Upper lobe of left lung (tissue), 6 donors: ENCODE measurements at places on chromosomes 12 and 14. TPM values are rescaled to one million over a fixed set of nuclear protein-coding genes. Genes with fewer than 3 reads are reported as not detected.

Gene MYF5
- total RNA-seq: not detected

Gene NELL2
- 4.6 TPM for total RNA-seq

Gene SERPINA1
- 432 TPM for total RNA-seq

Gene ADAMTS20
- total RNA-seq: not detected

Gene AGAP2
- 6.5 TPM for total RNA-seq

Gene CCDC175
- not detected for total RNA-seq

Gene RACGAP1
- total RNA-seq: 17.6 TPM

Gene AICDA
- 0.74 TPM for total RNA-seq

Gene CD69
- 13.9 TPM for total RNA-seq

Gene PTGDR
- total RNA-seq: 2.1 TPM

Gene C14orf132
- 58.6 TPM for total RNA-seq

Gene CLEC4D
- total RNA-seq: 4.0 TPM

Gene CPNE6
- not detected for total RNA-seq

Gene EPS8
- total RNA-seq: 66.5 TPM

Gene C12orf54
- not detected for total RNA-seq

Gene LUM
- 151 TPM for total RNA-seq
